G401 (cell line): ENCODE measurements at places on chromosomes 7 and 10. TPM values are rescaled to one million over a fixed set of nuclear protein-coding genes. Genes with fewer than 3 reads are reported as not detected.
A peak's percentile ranks its signal among the peaks of the same experiment; 100 is the strongest.

The LRRD1 gene
- 0.03 TPM in 1 of 2 replicates, not detected in the other for total RNA-seq

The FFAR4 gene
- total RNA-seq = not detected in 2 replicates

DNA sequence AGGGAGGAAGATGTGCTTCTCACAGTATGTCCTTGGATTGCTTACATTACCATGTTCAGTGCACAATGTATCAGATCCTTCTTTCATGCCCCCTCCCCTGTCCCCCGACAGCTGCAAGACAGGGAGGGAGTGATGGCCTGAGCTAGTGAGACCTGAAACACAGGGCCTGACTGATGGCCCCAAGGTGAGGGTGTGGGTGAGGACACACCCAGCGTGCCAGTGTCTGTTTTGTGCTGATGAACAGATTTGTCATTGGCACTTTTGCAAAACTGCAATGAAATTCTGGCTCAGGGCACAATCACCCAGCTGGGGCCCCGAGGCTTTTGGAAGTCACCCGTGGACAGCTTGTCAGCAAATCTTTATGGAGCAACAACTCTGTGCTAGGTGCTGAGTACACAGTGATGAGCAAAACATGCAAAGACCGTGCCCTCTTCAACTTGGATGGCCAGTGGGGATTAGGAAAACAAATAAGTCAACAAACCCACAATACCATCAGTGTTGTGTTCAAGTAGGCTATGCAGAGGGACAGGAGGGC lies 59.4 kb upstream of the EMX2 start:
- peak; percentile 72 for DNase-seq

- DNase-seq = no peak
Measured at GRCh38 chr10:83122336-83122735, 1017.0 kb upstream of the GHITM start.

DNA sequence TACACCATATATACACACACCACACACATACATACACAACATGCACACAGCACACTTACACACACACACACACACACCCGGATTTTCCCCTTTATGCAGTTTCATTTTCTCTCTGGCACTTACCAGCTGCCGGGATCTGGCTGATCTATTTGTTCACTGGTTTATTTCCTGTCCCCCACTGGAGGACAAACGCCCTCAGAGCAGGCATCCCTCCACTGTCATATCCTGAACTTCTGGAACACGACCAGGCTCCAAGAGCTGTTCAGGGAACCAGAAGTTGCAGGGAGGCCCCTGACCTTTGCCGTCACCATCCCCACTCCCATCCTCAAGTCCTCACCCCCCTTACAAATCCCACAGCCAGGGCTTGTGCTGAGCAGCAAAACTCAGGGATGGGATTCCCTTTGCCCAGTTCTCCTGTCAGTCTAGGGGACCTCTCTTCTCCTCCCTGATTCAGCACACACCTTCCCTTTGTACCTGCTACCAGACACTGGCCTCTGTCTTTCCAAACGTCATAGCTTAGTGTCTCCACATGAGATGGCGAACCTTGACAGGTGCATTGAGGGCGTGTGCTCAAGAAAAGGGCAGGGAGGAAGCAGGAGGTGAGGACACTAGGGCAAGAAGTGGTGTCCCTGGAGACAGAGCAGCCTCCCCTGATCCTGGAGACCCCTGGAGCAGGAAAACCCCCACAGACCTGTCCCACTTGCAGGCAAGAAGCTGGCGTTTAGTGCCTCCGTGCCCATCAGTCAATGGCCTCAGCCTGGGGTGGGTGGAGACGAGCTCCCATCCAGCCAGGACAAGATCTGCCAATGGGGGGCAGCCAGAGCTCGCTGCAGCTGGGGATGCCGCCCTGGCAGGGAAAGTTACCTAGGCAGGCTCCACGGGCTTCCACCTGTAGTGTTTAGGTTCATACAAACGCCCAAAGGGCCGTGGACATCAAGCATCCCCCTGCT lies 12.7 kb upstream of the DOCK1 start:
- no peak for DNase-seq

DNA sequence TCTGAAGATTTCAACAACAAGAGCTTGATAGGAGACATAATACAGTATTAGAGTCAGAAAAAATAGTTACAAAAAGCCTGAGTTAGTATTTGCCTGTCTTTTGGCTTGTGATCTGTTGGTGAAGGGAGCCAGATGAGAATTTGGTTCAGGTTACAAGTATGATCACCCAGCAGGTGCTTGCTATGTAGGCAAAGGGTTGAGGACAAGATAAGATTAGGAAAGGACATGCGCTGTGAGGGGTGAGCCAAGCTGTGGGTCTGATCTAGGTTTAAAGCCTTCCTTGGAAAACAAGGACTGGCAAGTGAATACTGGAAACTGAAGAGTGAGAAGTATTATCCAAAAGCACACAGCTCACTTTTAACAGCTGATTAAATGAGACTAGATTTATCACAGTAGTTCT lies 28.7 kb upstream of the CD36 start:
- DNase-seq = no peak

DNA sequence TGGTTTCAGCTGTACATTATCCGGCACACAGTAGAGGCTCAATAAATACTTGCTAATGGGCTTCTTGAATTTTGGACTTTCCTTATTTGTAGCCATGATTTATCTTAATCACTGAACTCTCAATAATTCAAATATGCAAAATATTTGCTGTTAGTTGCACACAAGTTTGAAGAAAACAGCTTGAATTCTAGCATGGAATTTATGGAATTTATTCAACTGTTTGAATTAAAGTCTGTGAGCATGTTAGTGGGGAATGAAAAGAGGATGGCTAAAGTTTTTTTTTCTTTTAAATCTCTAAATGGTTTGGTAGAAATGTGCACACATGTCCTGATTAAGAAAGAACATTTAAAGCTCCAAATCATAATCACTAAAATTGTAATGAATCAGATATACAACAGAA lies 42.5 kb downstream of the SIRT1 start:
- no peak for DNase-seq

DNA sequence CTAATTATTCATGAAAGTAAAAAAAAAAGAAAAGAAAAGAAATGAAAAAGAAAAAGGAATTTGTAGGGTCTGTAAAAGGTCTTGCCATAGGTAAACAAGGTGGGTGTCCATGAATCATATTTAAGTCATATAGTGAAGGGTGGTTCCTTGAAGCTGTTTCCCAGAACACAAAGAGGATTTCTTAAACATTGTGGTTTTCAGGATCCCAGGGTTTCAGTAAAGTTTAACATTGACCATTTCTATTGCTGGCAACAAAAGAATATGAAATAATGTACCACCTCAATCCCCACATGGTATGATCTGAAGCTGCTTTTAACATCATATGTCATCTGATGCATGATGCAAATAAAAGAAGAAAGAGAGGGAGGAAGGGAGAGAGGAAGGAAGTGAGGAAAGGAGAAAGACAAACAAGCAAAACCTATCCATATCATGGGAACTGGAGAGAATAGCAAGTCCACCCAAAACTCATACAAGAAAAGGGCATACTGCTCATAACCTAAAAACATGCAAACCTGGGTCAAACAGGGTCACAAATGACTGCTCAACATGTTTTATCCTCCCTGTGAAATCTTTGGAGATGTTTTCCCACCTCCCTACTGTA lies 663.5 kb downstream of the SORCS1 start:
- no peak for DNase-seq

DNA sequence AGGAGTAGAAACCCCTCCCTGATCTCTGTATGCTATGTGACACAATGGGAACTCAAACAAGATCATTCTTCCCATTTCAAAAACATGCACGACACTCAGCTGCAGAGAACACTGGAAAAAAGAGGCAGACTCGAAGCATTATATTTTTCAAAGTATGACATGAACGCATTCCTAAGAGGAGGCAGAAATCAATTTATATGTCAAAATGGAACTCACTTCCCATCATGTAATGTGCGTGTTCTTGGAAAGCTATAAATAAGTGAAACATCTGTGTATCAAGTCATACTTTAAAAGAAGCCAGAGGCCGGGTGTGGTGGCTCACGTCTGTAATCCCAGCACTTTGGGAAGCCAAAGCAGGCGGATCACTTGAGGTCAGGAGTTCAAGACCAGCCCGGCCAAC lies 142.7 kb downstream of the ICA1 start:
- DNase-seq = no peak

GRCh38 chr7:84336766-84337165 lies 142.2 kb upstream of the SEMA3A start:
- DNase-seq = no peak

- no peak for DNase-seq
Measured at GRCh38 chr7:104185346-104185745, 22.5 kb downstream of the ORC5 start.

DNA sequence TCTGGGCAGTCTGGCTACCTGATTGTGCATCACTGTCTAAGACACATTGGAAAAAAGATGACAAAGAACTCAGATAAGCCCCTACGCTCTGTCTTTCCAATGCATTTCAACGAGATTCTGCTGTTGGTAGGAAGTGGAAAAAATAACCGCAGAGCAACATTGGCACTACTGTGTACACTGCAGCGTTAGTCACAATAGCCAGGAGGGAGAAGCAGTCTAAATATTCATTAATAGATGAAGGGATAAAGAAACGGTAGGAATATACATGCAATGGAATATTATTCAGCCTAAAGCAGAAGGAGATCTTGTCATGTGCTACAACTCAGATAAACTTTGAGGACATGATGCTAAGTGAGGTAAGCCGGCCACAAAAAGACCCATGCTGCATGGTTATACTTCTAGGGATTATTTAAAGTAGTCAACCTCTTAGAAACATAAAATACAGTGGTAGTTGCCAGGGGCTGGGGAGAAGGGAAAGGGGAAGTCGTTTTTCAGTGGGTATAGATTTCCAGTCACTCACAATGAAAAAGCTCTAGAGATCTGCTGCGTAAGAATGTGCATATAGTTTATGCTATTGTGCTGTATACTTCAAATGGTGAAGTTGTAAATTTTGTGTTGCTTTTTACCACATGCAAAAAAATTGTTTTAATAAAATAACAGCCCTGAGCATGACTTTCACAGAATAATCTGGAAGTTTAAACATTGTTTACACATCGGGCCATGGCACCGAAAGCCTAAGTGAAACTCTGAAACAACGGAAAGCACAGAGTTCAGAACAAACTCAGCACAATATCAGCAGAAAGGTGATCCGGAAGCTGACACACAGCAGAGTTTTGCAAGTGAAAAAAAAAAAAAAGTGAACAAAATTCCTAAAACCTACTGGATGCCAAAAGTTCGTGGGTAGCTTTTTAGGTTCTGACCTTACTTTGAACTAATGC lies 40.1 kb downstream of the ELMO1 start:
- DNase-seq = no peak

- DNase-seq = no peak
Measured at GRCh38 chr7:111990643-111991042, 215.6 kb downstream of the DOCK4 start.

DNA sequence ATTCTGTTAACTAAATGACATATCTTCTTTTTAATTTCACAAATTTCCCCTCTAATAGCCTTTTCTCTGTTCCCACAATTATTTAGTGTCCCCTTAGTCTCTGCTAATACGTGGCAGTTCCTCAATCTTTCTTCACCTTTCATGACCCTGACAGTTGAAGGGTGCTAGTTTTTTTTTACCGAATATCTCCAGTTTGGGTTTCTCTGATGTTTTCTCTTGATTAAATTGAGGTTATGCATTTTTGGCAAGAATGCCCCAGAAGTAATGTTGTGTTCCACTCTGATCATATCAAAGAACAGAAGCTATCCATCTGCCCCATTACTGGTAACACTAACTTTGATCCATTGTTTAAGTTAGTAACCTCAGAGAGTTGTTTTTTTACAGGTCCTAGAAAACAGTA lies 133.6 kb upstream of the ASAH2 start:
- DNase-seq = no peak

DNA sequence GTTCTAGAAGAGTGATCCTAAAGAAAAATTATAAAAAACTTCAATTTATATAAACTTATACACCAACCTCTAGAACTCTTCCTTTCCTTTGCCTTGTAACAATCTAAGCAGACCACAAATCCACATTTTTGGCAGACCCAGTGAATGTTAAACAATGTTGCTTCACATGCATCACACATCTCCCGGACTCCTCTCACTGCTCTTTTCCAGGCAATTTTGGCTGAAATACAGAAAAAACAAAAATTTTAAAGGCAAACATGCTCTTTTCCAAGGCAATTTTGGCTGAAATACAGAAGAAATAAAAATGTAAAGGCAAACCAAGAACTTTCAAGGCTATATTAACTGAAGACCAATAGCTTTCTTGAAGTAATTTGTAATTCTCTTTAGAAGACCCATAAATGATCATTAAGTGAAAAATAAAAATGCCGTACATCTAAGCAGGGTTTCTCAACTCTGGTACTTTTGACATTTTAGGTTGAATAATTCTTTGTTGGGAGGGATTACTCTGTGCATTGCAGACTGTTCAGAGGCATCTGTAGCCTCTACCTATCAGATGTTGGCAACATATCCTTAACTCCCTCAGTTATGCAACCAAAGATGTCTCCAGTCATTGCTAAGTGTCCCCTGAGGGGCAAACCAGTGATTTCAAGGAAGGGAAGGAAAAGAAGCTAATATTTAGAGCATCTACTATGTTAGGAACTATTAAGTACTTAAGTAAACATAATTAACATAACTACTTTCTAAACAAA lies 64.4 kb downstream of the NRBF2 start:
- peak; percentile 37 for DNase-seq

DNA sequence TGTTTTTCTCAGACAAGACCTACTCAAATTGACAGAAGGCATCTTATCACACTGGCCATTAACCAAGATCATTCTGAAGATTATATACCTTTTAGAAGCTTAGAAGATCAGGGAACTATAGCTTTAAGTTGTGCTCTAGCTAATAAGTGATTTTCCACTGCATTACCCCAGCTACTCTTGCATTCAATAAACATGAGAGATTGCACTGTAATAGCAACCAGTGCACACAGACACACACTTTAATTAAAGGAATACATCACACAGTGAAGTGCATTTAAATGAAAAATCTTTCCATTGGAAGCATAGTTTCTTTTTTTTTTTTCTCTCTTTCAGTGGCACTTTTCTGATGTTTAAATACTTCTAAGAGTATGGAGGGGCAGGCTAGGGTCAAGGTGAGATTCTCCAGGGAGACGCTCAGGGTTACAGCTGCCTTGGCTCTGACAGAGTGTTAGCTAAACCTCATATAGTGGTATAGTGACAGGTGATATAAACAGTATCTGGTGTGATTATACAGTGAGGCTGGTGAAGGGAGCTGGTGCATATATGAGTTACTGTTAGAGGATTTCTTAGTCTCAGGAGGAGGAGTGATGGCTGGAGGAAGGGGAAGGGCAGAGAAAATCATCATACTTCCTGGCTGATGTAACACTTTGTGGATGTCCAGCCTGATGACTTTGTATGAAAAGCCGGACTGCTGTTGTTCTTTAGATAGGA lies 369.5 kb downstream of the SORCS3 start:
- DNase-seq = no peak

- no peak for DNase-seq
Measured at GRCh38 chr7:91098566-91098965, 165.7 kb upstream of the FZD1 start.

DNA sequence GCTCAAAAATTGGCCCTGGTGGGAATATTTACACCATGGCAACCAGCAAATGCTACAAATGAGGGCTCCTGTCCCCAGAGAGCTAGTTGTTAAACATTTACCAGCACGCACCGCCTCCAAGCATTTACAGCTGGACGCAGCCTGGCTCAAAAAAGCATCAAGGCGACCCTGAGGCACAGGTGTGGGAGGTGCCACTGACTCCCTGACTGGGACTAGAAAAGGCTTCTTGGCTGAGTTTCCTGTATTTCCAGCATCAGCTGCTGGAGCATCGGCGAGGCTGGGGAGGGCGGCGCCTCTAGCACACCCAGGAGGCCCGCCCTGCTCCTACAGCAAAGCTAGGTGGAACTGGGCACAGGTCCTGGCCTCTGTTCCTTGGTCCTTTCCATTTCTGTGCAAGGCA lies 43.5 kb upstream of the ZRANB1 start:
- no peak for DNase-seq

The MYO1G gene
- total RNA-seq = 0.37 and 0.98 TPM in 2 replicates

- DNase-seq = peak; percentile 33
Measured at GRCh38 chr7:108503112-108504026, 22.6 kb downstream of the PNPLA8 start.
